AG09309 (cell line): ENCODE measurements at places on chromosomes 1 and 21.

- DNase-seq, result no peak
Observed at GRCh38 chr1:107877745-107878144, 87.2 kb downstream of the VAV3 start.

- no peak for DNase-seq
Observed at GRCh38 chr1:89277725-89278124, 5.1 kb upstream of the GBP5 start.

GRCh38 chr1:195202241-195202640 is 1406.0 kb downstream of the KCNT2 start:
- DNase-seq, result no peak

DNA sequence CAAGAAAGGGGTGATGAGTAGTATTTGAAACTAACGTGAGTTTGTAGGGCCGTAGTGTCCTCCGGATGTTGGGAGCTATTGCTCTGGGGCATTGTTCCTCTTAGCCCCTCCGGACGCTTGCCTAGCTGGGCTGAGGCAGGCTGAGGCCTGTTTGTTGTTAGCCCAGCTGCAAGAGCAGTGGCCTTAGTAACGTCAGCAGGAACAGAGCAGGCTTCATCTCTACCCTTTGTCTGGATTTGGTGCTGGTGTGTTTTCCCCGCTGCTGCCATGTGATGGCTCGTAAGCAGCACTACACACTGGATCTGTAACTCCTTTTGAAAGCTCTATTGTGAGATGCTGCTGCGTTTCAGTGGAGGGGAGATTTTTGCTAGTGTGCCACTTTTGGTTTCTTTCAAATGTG is 57.6 kb downstream of the DNM3 start:
- DNase-seq, result no peak

DNA sequence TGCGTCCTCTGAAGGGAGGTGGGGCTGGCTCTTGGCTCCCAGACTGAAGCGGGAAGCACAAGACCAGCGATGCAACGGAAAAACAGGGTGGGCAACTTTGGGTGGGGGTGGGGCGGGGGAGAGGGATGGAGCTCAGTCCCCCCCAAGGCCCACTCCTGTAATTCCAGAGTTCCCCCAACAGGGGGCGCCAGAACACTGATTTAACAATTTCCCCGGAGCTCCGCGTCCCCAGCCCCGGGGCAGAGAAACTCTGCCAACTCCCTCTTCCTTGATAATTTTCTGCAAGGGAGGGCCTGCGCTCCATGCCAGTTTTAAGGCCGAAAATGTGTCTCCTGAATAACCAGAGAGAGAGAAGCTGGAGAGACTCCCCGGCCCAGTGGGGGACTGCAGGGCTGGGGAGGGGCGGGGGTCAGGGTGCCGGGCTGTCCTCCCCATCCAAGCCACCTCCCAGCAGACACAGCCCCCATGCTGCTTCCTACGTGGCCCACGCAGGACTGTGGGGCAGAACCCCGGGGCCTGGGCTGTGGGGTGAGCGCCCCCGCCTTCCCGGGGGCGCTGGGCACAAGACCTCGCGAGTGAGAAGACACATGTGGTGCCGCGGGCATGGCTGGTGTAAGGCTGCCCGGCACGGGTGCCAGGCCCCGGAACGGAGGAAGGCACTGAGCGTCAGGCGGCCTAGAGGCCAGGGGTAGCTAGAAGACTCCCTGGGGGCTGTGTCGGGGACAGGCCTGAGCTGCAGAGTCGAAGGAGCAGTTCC is 51.4 kb downstream of the KIF21B start:
- no peak for DNase-seq

DNA sequence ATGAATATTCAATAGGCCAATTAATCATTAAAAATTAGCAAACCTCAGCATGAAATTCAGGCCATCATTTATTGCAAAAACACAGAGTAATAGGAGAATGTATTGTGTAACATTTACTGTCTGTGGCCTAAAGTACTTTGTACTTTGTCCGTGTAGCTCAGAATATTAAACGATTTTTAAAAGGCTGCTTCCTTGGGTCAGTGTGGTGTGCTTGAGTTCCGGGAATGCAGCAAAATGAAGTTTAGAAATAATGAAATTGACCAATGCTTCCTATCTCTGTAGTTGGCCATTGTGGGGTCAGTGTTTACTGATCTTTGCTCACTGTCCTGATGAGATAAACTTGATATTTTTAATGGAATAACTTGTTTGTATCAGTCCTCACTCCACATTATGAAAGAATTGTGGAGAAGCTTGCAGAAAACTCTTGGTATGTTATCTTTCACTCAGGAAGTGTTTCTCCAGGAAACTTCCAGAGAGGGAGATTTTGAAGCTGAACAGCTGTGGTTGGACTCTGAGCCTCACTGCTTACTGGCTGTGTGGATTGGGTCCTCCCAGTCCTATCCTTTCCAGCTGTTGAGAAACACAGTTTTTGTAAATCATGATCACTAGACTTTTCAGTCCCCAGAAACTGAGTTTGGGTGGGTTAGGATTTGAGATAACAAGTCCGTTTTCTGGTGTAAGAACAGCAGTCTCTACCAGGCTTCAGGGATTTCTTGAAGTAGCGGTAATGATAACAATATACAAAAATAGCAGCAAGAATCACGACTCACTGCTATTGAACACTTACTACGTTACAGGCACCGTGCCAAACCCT is 19.2 kb upstream of the MTARC1 start:
- DNase-seq, result no peak

- DNase-seq, result no peak
Observed at GRCh38 chr1:66415866-66416265, 118.1 kb upstream of the SGIP1 start.

- DNase-seq, result no peak
Observed at GRCh38 chr1:64705591-64705990, 39.3 kb upstream of the RAVER2 start.

DNA sequence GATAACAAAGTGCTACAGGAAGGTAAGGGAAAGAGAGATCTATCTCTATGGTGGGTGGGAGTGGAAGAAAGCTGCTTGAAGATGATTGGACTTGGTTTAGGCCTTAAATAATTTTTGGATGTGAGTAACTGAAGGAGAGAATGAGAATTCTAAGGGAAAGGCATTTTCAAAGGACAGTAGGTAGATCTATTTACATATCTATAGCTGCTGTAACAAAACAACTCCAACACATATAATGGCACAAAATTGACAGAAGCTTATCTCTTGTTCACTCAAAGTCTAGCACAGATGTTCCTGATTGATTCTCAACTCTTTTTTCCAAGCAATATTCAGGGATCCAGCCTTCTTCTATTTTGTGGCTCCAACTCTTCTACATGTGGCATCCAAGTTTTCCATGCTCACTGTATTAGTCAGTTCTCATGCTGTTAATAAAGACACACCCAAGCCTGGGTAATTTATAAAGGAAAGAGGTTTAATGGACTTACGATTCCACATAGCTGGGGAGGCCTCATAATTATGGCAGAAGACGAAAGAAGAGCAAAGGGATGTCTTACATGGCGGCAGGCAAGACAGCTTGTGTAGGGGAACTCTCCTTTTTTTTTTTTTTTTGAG is 3.1 kb upstream of the DDAH1 start:
- DNase-seq, result no peak

- DNase-seq, result no peak
Observed at GRCh38 chr1:18803151-18803791, 56.2 kb downstream of the TAS1R2 start.

- DNase-seq, result no peak
Observed at GRCh38 chr1:60283690-60284089, 210.1 kb upstream of the C1orf87 start.

DNA sequence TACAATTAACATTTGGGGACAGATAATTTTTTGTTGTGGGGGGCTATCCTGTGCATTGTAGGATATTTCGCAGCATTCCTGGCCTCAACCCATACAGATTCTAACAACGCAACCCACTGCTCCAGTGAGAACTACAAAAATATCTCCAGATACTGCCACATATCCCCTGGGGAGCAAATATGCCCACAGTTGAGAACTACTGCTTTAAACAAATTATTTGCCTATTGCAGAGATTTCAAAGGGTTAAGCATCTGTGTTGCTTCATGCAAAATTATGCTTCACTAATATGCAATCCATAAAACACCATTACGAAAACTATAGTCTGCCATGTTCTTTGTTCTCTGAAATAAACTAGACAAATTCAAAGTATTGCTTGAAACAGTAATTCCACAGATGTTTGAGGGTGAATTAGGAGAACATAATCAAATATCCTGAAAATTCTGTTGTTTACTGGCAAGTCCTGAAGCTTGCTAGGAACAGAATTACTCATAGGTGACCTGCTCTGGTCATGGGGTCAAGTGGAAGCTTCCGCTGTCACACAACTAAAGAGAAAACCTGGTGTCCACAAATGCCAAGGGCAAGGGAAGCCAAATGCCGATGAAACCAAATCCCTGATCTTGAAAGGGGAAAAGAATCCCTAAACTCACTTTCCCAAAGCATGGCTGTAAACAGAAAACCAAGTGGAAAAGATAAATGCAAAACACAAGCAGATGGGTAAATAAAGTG is 149.4 kb downstream of the RERE start:
- no peak for DNase-seq

DNA sequence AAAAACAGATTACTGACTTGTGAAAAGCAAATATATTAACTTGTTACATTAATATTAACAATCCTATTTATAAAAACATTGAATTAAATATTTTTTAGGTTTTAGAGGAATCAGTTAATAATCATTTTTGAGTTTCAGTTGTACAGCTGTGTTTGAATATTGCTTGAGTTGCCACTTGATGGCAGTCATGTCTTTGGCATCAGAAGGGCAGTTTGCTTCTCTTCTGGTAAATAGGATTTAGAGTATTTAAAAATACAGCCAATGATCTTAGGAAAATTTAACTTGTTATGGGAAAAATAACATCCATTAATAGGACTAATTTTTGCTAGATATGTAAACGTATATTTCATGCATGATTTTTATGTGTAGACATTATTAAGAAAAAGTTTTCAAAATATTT is 234.1 kb downstream of the NCAM2 start:
- DNase-seq, result no peak

DNA sequence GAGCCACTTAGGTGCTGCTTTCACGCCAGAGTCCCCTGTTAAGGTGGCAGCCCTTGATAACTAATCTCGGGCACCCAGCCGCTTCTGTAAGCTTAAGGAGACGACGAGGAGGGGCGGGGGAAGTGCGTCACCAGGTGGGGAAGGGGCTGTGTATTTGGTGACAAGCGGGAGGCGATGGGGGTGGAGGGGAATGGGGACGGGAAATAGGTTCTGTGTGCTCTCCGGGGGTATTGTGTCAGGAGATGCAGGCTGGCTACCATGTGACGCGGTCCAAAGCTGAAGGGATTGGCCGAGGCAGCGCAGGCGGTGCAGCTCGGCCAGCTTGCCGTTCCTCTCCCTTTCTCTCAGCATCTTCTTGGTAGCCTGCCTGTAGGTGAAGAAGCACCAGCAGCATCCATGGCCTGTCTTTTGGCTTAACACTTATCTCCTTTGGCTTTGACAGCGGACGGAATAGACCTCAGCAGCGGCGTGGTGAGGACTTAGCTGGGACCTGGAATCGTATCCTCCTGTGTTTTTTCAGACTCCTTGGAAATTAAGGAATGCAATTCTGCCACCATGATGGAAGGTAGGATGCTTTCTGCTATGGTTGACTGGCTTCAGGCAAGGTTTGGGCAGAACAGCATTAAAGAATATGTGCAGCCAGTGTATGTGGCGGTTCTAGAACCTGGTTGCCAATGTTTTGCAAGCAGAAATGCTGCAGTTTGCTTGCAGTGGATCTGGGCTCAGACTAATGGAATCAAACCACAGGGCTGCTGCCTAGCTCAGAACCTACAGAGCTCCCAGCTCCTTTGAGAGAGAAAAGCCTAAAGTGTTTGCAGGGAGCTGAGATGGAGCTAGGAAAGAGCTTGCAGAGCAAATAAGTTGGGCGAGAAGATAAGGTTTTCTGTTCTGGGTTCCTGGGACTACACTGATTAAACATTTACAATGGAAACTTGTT is at the start of gene SGIP1:
Gene SGIP1, plus strand, starts transcription at position 350 of the 937 bp plus-strand sequence. Its CDS starts 206 bp downstream, at position 556.
- no peak for DNase-seq

- no peak for DNase-seq
Observed at GRCh38 chr1:101236516-101237228, at the start of gene S1PR1. TSS of gene S1PR1 (plus strand) at chr1:101237019. CDS start at chr1:101238985, 1,966 bp downstream.
